ENCODE measurements at places on chromosomes 12 and 14.

DNA sequence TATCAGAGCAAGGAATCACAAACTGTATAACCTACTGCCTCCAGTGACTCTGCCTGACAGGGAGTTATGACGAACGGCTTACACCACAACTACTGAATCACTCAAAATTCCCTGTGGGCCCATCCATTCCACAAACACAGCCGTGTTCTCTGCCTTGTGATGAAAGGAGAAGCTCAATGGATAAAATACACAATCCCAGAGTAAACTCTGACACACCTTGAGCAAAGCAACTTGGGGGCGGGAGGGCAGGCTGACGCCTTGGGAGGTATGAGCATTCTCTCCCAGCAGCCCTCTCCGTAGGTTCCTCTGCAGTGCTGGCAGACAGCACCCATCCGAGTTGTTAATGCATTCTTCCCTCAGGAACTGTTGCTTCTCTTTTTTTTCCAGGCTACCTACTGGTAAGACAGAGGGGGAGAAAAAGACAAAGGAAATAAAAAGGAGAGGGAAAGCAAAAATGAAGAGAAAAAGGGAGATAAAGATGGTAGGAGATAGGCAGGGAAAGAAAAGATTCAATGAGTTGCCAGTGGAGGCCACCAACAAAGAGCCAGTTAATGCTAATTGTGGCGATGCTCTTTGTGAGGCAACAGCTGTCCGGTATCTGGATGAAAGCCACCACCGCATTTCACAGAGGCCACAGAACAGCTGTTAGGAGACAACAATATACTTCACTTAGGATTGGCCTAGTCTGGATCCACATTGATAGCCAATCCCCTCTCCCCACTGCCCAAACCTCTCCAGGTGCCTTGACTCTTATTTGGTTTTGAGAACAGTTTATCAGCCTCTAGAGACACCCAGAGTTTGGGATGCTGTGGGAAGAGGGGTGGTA is 4.7 kb upstream of the DIO2 start:
- DNase-seq: no peak

DNA sequence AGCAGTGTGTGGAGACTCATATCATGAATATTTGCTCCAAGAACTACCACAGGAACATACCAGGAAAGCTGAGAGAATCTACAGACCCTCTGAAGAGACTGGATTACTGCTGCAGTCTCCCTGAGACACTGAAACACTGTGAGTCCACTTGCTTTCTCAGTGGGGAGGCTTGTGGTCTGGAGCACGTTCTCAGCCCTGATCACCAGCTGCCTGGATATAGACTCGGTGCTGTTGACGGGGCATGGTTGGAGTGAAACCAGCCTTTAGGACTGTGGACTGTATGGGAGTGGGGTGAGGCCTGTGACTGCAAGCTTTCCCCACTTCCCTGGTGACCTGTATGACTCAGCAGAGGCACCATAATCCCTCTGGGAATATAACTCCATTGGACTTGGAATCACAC is 525.8 kb upstream of the FBXO33 start:
- DNase-seq: no peak

GRCh38 chr14:100726550-100727085 is at the start of gene DLK1:
Gene DLK1 (plus strand): TSS chr14:100726892. CDS start chr14:100727069, 177 bp downstream.
- no peak for DNase-seq

DNA sequence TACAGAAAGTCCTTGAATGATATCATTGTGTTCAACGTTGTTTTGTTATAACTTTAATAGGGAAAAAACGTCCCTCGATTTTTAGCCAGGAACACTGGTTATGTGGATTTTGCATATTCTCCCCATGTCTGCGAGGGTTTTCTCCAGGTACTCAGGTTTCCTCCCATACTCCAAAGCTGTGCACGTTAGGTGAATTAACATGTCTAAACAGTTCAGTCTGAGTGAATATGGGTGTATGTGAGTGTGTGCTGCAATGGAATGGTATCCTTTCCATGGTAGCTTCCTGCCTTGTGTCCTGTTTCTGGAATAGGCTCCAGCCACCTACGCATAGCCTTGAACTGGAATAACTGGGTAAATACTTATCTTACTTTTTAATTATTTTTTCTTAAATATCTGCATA is 810.8 kb upstream of the ATXN7L3B start:
- DNase-seq: no peak

- DNase-seq: no peak
Observed at GRCh38 chr14:76777721-76778120, 16.5 kb downstream of the VASH1 start.

DNA sequence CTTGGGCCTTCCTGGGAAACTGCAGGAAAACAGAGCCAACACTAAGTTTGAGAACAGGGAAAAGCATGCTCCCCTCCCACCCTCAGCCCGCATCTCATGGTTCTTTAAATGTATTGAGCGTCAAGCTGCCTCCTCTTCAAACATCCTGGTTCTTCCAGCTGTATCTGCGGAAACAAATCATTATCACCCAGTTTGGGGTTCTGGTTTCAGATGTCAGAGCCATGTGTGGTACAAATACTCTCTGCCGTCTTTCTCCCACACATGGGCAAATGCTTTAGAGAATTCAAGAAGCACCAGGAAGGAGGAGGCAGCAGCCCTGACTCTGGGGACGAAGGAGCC is 29.1 kb downstream of the JDP2 start:
- no peak for DNase-seq

DNA sequence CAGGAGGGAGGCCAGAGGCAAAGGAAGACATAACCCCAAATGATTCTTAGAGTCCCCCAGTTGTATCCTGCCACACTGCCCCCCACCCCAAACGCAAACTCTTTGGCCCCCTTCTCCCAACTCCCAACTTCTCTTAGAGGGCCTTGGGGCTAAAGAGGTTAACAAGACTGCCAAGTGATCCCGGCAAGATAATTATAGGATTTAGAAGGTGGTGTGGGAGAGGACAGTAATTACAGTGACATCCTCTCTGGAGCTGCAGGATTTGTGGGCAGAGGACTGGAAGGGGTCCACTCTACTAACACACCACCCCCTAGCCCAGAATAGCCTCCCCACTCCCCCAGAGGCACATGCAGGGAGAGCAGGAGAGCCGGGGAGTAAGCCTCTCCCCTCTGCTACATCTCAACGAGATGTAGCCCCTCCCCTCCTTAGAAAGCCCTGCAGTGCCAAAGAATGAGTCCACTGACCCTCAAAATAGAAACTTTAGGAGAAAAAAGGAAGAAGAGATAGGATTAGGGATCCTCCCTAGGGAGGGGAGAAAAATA is 5.3 kb upstream of the GDF11 start:
- DNase-seq: no peak

DNA sequence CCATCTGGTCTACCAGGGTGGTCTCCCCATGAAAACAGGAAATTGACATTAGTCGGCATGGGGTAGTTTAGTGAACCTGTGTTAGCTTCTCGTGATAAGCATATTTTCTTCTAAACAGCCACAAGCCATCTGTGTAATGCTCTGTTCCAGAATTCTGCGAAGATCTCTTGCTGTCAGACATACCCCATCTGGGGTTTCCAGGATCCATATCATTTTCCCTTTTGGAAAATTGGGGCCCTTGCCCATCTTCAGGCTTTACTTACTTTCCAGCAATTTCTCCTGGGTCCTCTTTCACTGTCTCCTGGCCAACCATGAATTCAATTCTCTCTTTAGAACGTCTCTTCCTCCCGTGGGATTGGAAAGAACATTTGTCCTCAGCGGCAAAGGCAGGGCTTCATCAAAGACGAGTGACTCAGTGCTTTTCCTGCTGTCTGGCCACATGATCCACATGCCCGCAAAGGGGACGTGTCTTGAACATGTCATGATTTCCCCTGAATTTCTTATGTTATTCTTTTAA is 21.4 kb upstream of the NCOR2 start:
- DNase-seq: no peak

DNA sequence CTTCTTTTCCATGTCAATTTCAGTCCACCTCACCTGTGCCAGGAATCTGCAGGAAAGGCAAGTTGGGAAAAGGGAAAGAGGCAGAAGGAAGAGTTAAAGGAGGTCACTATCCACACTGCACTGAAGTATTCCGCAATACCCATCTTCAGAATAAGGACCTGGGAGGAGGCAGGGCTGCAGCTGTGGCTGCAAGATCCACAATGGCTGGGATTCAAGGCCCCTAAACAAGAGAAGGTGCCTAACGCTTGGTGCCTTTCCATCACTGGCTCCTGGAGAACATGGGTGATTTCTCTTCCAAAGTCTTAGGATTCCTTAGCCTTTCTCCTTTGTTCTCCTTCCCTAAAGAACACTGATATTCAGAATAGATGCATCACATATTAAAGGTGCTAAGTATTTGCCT is 204.0 kb downstream of the GRIN2B start:
- no peak for DNase-seq

DNA sequence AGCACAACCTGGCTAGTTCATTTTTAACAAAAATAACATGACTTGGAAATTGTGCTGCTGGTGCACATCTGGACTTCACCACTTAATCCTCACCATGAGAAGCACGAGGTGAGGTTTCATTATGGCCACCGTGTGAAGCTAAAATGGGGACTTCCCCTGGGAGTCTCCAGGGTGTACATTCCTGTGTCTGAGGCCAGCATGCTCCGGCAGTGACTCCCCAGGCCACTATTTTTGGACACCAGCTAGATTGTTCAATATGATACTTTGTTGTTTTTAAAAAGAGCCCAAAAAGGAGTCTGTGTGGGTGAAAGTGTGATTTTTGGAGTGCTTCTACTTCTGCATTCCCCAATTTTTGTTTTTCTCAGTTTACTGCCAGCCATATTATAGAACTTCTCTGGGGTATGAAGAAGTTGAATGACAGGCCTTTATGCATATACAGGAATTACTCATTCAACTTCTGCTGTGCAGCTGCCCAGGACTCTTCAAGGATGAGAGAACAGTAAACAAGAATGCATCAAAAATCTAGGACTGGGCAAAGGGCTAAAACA is 16.9 kb upstream of the AICDA start:
- no peak for DNase-seq

- no peak for DNase-seq
Observed at GRCh38 chr14:103122585-103122946, 695 bp upstream of the TNFAIP2 start.

- DNase-seq: no peak
Observed at GRCh38 chr14:104213301-104214034, 75.1 kb downstream of the KIF26A start.

DNA sequence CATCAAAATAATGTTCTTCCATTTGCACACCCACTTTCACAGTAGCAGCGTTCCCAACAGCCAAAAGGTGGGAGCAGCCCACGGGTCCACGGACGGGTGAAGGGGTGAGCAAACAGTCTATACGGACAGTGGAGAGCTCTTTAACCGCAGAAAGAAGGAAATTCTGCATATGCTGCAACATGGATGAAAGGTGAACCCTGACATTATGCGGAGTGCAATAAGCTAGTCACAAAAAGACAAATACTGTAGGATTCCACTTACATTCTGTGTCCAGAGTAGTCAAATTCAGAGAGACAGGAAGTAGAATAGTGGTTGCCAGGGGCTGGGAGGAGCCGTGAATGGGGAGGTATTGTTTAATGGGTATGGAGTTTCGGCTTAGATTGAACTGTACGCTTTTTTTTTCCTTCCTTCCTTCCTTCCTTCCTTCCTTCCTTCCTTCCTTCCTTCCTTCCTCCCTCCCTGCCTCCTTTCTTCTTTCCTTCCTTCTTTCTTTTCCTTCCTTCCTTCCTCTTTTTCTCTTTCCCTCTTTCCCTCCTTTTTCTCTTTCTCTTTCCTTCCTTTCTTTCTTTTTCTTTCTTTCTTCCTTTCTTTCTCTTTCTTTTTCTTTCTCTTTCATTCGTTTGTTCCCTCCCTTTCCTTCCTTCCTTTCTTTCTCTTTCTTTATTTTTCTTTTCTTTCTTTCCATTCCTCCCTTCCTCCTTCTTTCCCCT is 15.8 kb upstream of the ANKRD9 start:
- DNase-seq: no peak

GRCh38 chr14:69325646-69326265 is 65.8 kb downstream of the GALNT16 start:
- DNase-seq: no peak

GRCh38 chr12:108065069-108065468 is 64.0 kb upstream of the WSCD2 start:
- no peak for DNase-seq

GRCh38 chr12:121799156-121799841 is 4.5 kb upstream of the SETD1B start:
- no peak for DNase-seq

- no peak for DNase-seq
Observed at GRCh38 chr12:96014943-96015599, 18.9 kb upstream of the HAL start.

DNA sequence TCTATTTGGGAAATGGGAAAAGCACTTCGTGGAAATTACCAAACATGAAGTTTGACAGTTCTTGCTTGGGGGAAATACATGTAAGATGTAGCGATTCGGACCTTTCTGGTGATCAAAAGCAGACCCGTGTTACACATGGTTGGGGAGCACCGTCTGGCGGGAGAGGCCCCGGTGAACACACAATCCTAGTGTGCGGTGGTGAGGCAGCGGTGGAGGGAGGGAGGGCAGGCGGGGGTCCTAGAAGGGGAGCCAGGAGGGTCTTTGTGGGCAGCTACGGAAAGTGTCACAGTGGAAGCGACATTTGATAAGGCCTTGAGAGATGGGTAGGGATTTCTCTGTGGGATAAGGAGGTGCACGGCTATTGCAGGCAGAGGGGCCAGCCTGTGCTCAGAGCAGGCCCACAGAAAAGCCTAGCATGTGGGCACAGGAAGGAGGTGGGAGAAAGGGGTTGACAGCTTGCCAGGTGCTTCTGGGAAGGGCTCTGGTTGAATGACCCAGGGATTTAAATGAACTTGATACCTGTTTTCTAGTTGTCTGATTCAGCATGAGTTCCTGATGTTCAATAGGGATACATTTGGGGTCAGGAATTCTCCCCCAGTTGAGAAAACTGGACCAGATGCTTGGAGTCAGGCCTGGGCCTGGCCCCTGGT is 7.2 kb downstream of the MVK start:
- DNase-seq: no peak

GRCh38 chr12:77777274-77777673 is 53.4 kb upstream of the NAV3 start:
- DNase-seq: no peak

GRCh38 chr12:43969882-43970281 is 134.0 kb downstream of the TMEM117 start:
- DNase-seq: no peak

GRCh38 chr12:25162866-25163265 is 32.1 kb downstream of the DNAI7 start:
- no peak for DNase-seq

GRCh38 chr12:12719496-12719895 is 2.3 kb downstream of the CDKN1B start:
- no peak for DNase-seq

- DNase-seq: no peak
Observed at GRCh38 chr14:89179891-89180404, 237.1 kb downstream of the FOXN3 start.
